ENCODE measurements at places on chromosomes 3 and 15.

DNA sequence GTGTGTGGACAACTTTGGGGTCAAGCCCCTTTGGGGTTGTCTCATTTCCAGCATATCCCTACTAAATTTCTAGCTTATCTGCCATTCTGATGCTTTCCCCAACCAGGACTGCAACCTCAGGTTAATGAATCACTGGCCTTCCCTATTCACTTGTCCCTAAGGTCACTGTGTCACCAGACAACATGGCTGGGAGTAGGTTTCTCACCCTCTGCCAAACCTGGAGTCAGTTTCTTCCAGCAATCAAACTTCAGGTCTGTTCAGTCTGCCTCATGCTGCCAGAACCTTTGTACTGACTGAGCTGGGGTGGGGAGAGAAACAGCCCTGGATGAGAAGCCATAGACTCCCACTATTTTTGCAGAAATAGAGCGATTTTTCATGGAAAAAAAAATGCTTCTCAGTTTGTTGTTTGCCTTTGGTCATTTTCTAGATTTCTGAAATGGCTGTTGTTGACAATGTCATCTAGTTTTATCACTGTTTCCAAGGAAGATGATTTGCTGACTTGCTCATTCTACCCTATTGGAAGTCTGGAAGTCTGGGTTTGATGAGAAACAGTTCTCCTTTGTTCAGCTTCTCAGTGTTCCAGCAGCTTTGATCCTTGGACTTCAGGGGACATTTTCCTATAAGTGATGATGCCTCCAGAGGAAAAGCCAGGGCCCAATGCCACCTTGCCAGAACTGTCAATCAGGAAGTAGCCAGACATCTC is 74.8 kb upstream of the IL12A start:
- DNase-seq, result no peak

DNA sequence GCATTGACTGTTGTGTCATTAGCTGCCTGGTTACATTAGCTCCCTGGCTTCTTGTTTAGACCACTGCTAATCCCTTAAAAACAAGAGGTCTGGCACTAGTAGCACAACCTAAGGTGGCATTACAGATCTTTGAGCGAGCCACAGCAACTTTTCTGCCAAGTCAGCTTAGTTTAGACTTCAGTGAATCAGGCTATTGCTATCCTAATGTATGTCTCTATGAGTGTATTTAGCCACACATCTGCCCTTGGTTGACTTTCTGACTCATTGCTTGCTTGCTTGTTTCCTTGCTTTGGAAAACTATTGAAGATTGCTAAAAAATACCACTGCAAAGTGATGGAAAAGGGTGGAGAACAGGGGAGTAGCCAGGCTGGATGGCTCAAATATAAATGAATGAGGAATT is 50.2 kb downstream of the CHP1 start:
- no peak for DNase-seq

- DNase-seq, result no peak
These were observed 128.9 kb downstream of the LPP start for GRCh38 chr3:188282871-188283270.

GRCh38 chr3:2512881-2513280 is 414.2 kb downstream of the CNTN4 start:
- no peak for DNase-seq

DNA sequence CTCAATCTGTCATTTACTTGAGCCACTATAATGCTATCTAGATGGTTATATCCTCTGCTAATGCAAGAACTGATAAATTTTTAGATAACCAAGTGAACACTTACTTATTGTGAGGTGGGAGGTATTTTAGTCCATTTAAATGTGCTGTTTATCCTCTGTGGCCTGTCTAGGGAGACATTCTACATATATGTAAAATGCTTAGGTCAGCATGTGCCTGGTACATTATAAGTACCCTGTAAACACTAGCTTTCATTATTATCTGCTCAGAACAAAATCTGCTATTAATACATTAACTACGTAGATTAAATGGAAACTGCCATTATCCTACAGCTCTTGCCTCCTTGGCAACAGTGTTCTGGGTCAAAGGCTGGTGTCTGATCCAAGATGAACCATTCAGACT is 41.8 kb upstream of the MAPKBP1 start:
- no peak for DNase-seq

- DNase-seq, result no peak
These were observed 101.8 kb downstream of the CHSY1 start for GRCh38 chr15:101149864-101150722.

DNA sequence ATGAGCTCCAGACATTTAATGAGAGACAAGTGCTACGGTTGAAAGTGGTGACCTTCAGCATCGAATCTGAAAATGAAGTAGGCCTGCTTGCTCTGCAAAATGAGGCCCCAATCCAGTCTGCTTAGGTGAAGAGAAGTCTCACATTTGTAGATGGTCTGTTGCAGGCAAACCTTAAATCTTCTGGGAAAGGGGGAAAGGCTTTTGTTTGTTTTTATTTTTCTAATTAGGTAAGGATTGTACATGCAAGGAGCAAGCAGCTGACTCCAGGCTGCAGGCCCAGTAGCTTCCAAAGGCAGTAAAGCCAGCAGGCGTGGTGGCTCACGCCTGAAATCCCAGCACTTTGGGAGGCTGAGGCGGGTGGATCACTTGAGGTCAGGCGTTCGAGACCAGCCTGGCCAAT is 74.3 kb downstream of the HMG20A start:
- no peak for DNase-seq

DNA sequence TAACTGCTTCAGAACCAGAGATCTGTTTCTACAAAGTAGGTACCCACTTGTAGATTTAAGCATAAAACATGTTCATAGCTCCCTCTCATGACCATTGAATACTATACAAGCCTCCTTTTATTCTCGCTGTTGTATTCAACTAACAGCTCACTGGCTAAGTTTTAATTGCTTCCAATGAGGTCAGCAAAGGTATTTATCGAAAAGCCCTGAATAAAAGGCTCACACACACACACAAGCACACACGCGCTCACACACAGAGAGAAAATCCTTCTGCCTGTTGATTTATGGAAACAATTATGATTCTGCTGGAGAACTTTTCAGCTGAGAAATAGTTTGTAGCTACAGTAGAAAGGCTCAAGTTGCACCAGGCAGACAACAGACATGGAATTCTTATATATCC is at the start of gene FGF7:
TSS of gene FGF7 (plus strand) at position 222 of the 400 bp plus-strand sequence. CDS start 1,056 bp downstream, outside the sequence.
- DNase-seq, result no peak

- no peak for DNase-seq
These were observed 52.9 kb downstream of the EXOG start for GRCh38 chr3:38549082-38549481.

DNA sequence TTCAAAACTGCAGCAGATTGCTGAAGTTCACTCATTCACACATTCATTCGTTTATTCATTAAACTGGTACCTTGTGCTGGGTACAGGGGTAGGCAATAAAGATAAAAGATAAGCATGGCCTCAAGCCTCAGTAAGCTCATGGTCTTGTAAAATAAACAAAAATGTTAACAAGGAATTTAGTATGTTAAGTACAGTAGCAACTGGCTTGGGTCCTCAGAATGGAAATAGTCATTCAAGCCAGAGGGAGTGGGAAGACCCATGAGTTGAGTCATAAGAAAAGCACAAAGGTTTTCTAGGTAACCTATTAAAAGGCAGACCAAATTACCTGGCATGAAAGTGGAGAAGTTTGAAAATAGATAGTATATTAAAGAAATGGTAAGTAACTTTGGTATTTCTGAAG is 163.3 kb downstream of the CDIN1 start:
- no peak for DNase-seq

GRCh38 chr3:193660698-193661411 is 67.8 kb downstream of the OPA1 start:
- no peak for DNase-seq

GRCh38 chr15:97947465-97948260 is 12.8 kb upstream of the ARRDC4 start:
- no peak for DNase-seq

DNA sequence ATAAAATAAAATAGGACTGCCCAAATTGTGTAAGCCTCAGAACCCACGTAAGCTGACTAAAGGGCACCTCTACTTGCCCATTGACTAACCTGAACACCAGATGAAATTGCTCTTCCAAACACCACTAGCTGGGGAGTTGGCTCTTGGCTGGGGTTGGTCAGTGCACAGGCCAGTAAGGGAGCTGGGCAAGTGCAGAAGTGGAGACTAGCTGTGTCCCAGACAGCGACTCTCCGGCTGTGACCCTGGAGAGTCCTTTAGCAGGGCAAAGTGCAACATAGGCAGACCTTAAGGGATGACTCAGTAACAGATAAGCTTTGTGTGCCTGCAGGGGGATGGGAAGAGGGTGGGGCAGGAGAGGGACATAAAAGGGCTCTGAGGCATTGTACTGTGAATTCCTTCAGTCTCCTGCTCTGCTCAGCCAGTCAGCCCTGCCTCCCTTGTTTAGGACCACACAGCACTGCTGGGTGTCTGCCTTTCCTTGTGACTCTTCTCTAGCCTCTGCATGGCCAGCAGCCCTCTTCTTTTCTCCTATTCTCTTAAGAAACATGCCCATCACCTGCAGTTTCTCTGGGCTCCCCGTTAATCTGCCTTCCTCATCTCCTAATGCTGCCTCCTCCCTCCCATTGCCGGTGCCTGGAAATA is 13.2 kb downstream of the NR1I2 start:
- DNase-seq, result no peak

DNA sequence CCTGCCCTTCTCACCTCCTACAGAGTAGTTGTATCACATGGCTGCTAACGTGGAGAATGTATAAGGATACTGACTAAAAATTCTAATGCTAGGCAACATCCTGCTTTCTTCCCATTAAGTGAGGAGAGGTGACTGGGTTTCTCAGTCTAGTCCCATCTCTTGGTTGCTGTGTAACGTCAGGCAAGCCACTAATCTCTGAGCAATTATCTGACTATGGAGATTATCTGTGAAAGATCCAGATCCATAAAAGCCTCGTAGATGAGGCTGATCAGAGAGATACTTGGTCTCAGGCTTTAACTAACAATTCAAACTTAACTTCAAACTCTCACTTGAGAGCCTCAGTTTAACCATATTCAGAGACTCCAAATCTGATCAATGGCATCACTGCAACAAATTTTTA is 4.7 kb upstream of the RPS17 start:
- no peak for DNase-seq

DNA sequence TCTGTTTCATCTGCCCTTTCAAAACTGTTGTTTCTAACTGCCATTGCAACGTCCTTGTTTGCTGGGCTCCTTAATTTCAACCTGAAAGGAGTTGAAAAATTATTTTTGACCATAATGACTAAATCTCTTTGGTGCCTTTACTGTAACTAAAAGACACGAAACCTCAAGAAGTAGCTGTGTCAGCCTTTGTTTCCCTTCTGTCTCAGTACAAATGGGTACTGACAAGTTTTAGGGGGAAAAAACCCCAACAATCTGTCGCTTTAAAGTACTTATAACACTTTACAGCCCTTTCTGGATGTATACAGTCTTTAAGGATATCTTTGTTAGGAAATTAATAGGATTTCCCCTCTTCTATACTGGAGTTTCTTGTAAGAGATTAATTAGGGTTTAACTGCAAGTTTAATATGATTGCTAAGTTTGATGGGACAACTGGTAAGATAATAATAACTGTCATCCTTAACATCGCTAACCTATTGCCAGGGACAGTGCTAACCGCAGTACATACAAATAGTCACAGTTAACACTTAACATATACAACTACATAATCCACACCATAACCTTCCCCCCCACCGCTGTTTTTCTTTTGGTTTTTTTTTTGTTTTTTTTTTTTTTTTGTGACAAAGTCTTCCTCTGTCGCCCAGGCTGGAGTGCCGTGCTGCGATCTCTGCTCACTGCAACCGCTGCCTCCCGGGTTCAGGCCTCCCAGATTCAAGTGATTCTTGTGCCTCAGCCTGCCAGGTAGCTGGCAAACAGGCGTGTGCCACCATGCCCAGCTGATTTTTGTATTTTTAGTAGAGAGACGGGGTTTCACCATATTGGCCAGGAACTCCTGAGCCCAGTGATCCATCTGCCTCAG is 1.7 kb downstream of the GXYLT2 start:
- no peak for DNase-seq

DNA sequence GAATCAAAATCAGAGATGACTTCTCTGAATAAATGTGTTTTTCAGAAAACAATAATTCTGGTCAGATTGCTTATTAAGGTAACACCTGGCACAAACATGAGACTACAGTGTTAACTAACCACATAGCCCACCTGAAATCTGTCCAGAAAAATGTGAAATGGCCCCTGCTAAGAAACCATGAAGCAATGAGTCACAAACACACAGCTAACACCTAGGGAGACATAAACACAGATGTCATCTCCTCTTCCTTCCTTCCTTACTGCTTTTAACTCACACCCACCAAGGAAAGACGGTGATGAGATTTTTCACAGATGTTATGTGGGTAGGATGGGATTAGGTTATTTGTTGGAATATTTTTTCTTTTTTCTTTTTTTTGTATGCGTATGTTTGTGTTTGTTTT is 315.0 kb upstream of the STAC start:
- DNase-seq, result no peak

GRCh38 chr3:76199382-76199781 is 414.0 kb upstream of the ZNF717 start:
- no peak for DNase-seq

GRCh38 chr3:54065140-54065539 is 57.2 kb upstream of the CACNA2D3 start:
- no peak for DNase-seq

DNA sequence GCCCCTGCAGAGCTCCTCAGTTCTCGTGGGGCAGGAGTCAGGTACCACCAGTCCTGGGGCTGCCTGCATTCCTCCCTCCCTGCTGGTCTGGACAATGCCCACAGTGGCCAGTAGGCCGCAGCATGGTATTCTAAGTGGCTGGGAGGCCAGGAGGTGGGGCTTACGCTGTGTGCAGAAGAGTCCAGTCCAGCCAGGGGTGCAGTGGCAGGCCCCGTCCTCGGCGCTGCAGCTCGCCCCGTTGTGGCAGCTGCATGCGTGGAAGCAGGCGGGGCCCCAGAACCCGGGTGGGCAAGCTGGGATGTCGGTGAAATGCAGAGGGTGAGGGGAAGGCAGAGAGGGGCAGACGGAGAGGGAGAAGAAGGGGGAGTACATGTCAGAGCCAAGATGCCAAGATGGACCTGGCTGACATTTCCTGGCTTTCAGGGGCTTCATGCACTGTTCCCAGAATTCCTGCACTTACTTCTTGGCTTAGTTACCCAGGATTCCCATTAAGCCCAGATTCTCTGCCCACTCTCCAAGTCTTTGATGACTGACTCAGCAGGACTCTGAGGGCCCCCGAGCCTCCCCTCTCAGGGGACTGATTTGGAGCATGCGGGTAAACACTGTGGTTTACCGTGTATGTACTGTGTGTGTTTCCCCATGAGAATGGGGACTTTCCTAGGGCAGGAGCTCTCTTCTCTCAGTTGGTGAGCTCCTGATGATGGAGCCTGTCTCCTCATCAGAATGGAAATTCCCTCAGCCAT is 47.5 kb downstream of the RAB11A start:
- DNase-seq, result peak; percentile 82

- no peak for DNase-seq
These were observed 224.2 kb upstream of the CHRNA7 start for GRCh38 chr15:31806106-31806505.

DNA sequence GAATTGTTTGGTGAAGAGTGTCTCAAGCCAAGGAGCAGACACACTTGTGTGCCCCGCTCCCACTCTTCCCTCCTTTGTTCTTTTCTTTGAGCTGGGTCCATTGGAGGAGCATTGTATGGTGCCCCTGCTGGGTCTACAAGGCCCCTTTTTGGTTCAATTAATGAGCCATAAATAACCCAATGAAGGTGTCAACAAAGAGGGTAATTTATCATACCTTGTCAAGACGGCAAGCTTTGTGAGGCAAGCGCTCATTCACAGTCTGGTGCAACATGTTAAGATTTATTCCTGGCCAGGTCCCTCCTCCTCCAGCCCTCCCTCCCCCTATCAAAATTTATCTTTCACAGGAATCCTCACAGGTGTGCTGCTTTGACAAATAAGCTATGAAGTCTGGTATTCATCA is 300.1 kb downstream of the RORA start:
- DNase-seq, result no peak

All from GM20000 (cell line).